HL-60 (cell line): ENCODE measurements at places on chromosomes 2 and 18.

DNA sequence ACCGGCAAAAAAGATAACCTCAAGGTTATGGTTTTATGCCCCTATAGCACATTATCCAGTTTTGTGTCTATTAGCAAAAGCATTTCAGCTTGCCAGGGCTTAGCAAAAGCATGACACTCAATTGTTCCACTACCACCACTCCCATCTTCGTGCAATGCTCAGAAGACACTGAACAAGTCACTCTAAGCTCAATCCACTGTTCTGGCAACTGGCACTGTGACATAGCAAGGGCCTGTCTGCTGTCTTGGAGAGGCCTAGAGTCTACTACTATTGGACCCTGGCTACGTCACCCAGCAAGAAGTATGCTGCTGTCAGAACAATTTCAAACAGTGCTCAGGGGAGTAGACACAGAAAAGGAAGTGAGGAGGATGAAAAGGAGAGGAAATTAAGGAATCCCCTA is 103.5 kb upstream of the PPP1CB start:
- no peak for DNase-seq

DNA sequence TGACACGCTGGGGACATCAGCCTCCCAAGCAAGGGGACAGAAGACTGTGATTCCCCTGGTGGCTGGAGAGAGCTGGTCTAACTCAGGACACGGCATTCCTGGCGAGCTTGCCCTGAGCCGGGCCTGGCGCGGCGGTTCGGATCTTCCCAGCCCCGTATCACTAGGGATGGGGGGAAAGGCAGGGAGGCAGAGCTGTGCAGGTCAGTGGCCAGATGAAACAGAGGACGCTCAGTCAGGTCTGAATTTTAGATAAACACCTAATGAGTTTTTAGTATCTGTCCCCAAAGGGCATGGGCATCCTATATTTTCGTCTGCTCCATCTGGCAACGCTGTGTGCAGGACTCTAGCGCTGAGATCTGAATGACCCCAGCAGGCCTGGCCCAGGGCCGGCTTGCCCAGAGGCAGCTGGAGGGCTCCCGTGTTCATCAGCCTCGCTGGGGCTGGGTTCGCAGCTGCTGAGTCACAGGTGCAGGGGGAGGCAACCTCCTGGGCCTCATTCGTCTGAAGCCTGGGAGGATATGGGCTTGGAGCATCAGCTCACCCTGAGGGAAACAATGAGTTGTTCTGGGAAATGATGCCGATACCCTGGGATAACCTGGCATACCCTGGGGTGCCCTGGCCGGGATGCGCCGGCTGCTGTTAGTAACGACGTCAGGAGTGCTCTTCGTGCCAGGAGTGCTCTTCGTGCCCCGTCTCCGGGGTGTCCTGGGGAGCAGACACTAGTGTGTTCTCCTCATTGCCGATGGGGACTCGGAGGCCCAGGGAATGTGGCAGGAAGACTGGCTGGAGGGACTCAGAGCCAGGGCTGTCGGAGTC is 48.1 kb upstream of the HPCAL1 start:
- no peak for DNase-seq

DNA sequence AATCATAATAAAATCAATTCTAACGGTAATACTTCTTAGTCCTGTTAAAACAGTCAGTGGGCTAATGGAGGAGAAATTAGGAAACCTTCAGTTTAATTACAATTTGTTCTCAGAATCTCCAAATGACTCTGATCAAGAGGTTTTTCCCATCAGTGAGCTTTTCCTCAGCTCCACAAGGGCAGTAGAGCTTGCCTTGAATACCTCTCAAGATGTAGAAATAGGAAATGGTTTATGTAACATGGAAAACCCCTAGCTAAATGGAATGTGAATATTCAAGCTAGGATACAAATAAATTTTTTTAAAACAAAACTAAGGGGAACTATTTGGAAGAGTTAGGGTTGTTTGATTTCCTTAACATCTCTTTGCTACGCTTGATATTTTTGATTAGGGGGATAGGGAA is 87.5 kb downstream of the PLEKHM3 start:
- DNase-seq, result no peak

GRCh38 chr2:141534666-141535362 is 596.0 kb downstream of the LRP1B start:
- no peak for DNase-seq

GRCh38 chr2:85032621-85033020 is 61.7 kb downstream of the KCMF1 start:
- no peak for DNase-seq
